Endothelial cell of umbilical vein (primary cell): ENCODE measurements at places on chromosomes 4 and X.

- DNase-seq = no peak
- H3K27ac ChIP-seq = no peak overlapping the region
Observed at GRCh38 chr4:87532109-87532508, 2.9 kb upstream of the SPARCL1 start.

DNA sequence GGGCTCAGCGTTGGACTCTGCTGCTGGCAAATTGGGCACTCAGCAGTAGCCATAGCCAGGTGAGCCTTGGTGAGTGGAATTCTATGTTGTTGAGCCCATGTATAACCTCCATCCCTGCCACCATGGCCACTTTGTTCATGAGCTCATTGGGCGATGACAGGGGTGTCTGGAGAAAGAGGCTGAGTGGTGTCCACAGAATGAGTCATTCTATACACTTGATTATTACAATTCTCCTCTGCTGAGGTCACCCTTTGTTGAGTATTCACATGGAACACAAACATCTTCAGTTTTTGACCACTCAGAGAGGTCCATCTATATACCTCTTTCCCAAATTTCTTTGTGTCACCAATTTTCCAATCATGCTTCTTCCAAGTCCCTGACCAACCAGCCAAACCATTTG, 1341.7 kb downstream of the PCDH7 start:
- no peak overlapping the region for H3K4me3 ChIP-seq
- no peak overlapping the region for H3K27ac ChIP-seq

DNA sequence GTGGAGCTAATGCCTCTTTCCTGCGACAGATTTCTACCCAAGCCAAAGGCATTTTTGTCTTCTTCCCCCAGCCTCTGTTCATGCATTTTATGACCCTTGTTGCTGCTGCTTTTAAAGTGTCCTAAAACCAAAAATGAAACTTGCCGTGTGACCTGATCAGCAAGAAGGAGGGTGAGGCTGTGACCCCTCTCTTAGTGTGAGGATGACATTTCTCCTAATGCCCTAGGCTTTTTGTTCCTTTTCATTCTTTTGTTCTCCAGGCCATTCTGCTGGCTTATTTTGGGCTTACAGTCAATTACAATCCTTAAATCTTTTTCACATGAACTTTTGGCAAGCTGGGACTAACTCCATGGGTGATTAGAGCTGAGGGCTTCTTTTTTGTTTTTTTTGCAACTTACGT, 34.4 kb downstream of the PTTG2 start:
- H3K4me3 ChIP-seq = no peak overlapping the region
- no peaks in the 10 kb centered on the region for H3K27me3 ChIP-seq
- no peak overlapping the region for H3K27ac ChIP-seq
- DNase-seq = no peak
- H3K36me3 ChIP-seq = no peaks in the 10 kb centered on the region
- H3K4me1 ChIP-seq = peaks cover 6% of the 10 kb centered on the region

DNA sequence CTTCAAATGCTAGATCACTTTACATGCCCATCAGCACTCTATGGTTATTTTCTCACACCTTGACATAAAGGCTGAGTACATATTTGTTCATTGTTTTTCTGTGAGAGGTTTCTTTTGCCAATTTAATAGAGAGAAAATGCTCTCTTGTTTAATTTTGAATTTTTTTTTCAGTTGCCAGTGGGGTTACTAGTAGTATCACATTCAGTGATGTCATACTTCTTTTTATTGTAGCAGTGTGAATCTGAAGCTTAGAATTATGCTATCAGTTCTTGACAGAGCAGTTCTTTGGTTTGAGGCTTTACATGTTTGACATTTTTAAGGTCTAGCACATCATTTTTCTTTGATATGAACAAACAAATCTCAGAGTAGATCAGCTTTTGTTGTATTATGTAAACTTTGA, 185.4 kb downstream of the NWD2 start:
- DNase-seq = no peak
- H3K36me3 ChIP-seq = no peaks in the 10 kb centered on the region
- H3K4me3 ChIP-seq = no peak overlapping the region
- no peaks in the 10 kb centered on the region for H3K4me1 ChIP-seq

DNA sequence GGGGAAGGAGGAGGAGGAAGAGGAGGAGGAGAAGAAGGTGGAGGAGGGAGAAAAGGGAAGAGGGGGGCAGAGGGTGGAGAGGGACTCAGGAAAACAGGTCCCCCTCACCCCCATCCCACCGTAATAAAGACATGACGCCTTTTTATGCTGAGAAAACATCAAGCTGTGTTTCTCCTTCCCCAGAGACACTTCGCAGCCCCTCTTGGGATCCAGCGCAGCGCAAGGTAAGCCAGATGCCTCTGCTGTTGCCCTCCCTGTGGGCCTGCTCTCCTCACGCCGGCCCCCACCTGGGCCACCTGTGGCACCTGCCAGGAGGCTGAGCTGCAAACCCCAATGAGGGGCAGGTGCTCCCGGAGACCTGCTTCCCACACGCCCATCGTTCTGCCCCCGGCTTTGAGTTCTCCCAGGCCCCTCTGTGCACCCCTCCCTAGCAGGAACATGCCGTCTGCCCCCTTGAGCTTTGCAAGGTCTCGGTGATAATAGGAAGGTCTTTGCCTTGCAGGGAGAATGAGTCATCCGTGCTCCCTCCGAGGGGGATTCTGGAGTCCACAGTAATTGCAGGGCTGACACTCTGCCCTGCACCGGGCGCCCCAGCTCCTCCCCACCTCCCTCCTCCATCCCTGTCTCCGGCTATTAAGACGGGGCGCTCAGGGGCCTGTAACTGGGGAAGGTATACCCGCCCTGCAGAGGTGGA, 45.3 kb upstream of the SHOX start:
- no peaks in the 10 kb centered on the region for H3K4me1 ChIP-seq
- DNase-seq = no peak
- H3K4me3 ChIP-seq = no peak overlapping the region

DNA sequence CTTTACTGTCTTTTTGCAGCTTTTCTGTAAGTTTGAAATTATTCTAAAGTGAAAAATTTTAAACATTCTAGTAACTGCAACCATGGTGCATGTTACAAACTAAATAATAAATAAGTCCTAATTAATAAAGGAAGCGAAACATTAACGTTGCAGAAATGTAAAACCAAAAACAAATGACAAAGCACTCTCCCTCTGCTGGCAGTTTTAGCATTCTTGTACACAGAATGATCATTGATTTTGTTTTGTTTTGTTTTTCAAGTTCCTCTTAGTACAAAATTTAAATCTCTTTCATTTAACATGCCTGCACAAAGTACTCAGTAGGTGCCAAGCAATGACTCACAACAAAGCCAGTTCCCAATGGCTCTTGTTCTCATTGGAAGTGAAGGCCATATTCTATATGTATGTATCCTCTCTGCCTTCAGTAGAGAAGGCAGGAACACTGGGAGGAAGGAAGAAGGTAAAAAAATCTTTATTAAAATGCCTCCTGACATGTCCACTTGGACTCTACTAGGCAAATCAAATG, 13.7 kb upstream of the TMSB4X start:
- H3K4me3 ChIP-seq = no peak overlapping the region
- DNase-seq = no peak
- H3K27me3 ChIP-seq = no peaks in the 10 kb centered on the region
- no peaks in the 10 kb centered on the region for H3K36me3 ChIP-seq
- H3K27ac ChIP-seq = no peak overlapping the region

- H3K4me1 ChIP-seq = no peaks in the 10 kb centered on the region
- no peak overlapping the region for H3K4me3 ChIP-seq
Observed at GRCh38 chr4:55411621-55412020, 15.9 kb downstream of the TMEM165 start.

GRCh38 chr4:112348488-112349158, 51.5 kb downstream of the ALPK1 start:
- no peaks in the 10 kb centered on the region for H3K4me1 ChIP-seq
- no peak overlapping the region for H3K4me3 ChIP-seq
- H3K27me3 ChIP-seq = no peaks in the 10 kb centered on the region
- no peaks in the 10 kb centered on the region for H3K36me3 ChIP-seq
- no peak overlapping the region for H3K27ac ChIP-seq
- DNase-seq = peak; percentile 12

- H3K27ac ChIP-seq = no peak overlapping the region
- H3K4me3 ChIP-seq = no peak overlapping the region
- H3K27me3 ChIP-seq = no peaks in the 10 kb centered on the region
- no peak for DNase-seq
Observed at GRCh38 chr4:8770518-8771257, 101.0 kb downstream of the HMX1 start.

GRCh38 chr4:142351958-142352357, 494.1 kb downstream of the INPP4B start:
- H3K4me1 ChIP-seq = peaks cover 21% of the 10 kb centered on the region
- H3K36me3 ChIP-seq = no peaks in the 10 kb centered on the region
- peak overlapping the region; percentile 65 for H3K27ac ChIP-seq
- DNase-seq = peak; percentile 97

DNA sequence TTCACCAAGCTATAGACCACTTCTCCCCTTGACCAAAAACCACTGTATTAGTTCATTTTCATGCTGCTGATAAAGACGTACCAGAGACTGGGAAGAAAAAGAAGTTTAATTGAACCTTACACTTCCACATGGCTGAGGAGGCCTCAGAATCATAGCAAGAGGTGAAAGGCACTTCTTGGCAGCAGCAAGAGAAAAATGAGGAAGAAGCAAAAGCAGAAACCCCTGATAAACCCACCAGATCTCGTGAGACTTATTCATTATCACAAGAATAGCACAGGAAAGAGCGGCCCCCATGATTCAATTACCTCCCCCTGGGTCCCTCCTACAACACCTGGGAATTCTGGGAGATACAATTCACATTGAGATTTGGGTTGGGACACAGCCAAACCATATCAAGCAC, 97.8 kb downstream of the DOCK11 start:
- H3K4me1 ChIP-seq = no peaks in the 10 kb centered on the region
- no peaks in the 10 kb centered on the region for H3K27me3 ChIP-seq
- no peaks in the 10 kb centered on the region for H3K36me3 ChIP-seq
- H3K4me3 ChIP-seq = no peak overlapping the region
- no peak overlapping the region for H3K27ac ChIP-seq

DNA sequence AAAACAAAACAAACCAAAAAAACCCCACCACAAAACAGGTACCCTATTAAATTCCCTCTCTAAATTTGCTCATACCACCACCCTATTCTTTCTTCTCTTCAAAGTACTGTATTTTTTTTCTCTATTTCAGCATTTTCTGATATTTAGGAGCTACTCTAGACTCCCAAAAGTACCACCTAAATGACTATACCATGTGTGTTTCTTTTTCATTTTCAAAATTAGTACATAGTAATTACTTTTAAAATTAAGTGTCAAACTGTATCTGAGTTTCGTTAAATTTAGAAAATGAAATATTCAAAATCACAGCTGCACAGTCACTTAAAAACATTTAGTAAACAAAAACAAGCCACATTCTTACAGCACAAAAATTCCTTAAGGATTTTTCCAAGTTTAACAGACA, 161.7 kb downstream of the FBXW7 start:
- H3K36me3 ChIP-seq = no peaks in the 10 kb centered on the region
- no peak overlapping the region for H3K27ac ChIP-seq
- DNase-seq = no peak
- H3K27me3 ChIP-seq = no peaks in the 10 kb centered on the region
- no peak overlapping the region for H3K4me3 ChIP-seq

- no peak overlapping the region for H3K4me3 ChIP-seq
- H3K4me1 ChIP-seq = peaks cover 12% of the 10 kb centered on the region
- H3K27ac ChIP-seq = no peak overlapping the region
- DNase-seq = peak; percentile 55
Observed at GRCh38 chr4:70651864-70652506, 14.3 kb downstream of the JCHAIN start.

DNA sequence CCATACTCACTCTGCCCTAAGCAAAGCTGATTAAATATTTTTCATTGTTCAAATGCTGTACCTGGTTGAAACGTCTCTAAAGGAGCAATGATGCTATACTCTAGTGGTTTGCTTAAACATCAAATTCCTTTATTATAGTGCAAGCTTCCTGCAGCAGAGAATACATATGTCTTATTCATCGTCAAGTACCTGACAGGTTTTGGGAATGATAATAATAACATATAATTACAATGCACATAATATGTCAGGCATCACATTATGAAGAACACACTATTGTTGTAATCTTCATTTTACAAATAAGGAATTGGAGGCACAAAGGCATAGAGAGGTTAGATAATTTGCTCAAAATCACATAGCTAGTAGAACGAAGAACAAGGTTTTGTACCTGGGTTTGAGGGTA, 151.6 kb downstream of the GRIA2 start:
- no peak overlapping the region for H3K4me3 ChIP-seq
- no peak overlapping the region for H3K27ac ChIP-seq
- H3K4me1 ChIP-seq = no peaks in the 10 kb centered on the region
- H3K36me3 ChIP-seq = no peaks in the 10 kb centered on the region

DNA sequence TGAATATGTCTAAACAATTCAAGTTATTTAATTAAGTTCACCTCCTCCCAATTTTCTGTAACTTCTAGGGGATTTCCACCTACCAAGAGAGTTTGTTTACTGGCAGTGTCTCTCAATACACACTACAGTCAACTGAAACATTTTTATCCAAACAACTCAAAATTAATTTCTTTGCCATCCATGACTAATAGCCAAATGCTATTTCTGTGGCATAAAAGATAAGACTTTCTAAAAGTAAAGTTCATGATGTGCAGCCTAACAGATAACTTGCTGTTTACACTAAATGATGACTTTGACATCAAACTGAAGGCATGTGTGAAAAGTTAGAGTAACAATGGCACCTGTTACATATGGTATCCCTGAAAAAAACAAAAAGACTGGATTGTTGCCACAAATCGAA, 7.3 kb downstream of the TAB3 start:
- H3K4me1 ChIP-seq = no peaks in the 10 kb centered on the region
- no peak overlapping the region for H3K27ac ChIP-seq
- DNase-seq = no peak
- no peak overlapping the region for H3K4me3 ChIP-seq
- H3K36me3 ChIP-seq = no peaks in the 10 kb centered on the region

DNA sequence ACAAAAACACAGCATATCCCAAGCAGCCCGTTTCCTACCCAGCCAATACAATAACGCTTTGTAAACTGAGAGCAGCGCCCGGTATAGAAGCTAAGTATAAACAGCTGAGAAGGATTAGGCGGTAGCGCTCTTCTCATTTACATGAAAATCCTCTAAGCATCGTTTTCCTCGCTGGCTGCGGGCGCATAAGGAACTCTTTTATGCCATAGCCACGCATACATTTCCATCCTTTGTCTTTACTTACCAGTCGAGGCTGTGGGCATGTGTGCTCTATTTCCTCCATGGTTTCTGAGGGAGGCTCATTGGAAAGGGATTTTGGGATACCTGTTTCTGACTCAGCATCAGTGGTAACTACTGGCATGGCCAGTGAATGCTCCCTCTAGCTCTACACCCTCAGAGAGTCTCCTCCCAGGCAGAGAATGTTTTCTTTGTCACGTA, 383 bp downstream of the PCYT1B start:
- H3K27ac ChIP-seq = no peak overlapping the region
- H3K4me3 ChIP-seq = no peak overlapping the region
- peaks cover 5% of the 10 kb centered on the region for H3K4me1 ChIP-seq
- H3K27me3 ChIP-seq = no peaks in the 10 kb centered on the region

GRCh38 chr4:112130906-112131305, 14.3 kb upstream of the FAM241A start:
- no peak overlapping the region for H3K4me3 ChIP-seq
- no peaks in the 10 kb centered on the region for H3K36me3 ChIP-seq
- H3K27me3 ChIP-seq = no peaks in the 10 kb centered on the region
- H3K27ac ChIP-seq = no peak overlapping the region

- peaks cover 38% of the 10 kb centered on the region for H3K4me1 ChIP-seq
- peak; percentile 75 for DNase-seq
- H3K27ac ChIP-seq = peak overlapping the region; percentile 14
- no peaks in the 10 kb centered on the region for H3K27me3 ChIP-seq
Observed at GRCh38 chr4:3330707-3331106, 37.9 kb downstream of the RGS12 start.
